ENCODE measurements at places on chromosomes 5 and 9.

GRCh38 chr9:93066978-93067603 lies 8.6 kb downstream of the SUSD3 start:
- no peak for DNase-seq

GRCh38 chr5:40631236-40631635 lies 48.5 kb upstream of the PTGER4 start:
- no peak for DNase-seq

GRCh38 chr9:113184539-113184938 lies 33.7 kb downstream of the SLC31A2 start:
- no peak for DNase-seq

GRCh38 chr5:58259685-58260152 lies 200.2 kb downstream of the PLK2 start:
- no peak for DNase-seq

- DNase-seq: no peak
Measured at GRCh38 chr5:83034528-83035207, 42.5 kb downstream of the TMEM167A start.

DNA sequence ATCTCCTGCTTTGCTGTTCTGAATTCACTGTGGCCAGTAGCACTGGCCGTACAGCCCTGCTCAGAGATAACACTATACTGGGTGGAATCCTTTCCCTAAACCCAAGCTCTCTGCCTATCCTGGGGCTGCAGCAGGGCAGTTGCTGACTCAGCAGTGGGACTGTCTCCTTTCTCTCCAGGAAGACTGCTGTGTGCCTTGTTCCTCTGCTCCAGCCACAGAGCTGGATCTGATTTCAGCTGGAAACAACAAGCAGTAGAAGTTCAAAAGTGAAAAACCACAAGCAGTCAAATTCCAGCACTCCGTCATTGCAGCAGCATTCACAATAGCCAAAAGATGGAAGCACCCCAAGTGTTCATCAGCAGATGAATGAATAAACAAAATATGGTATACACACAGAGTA lies 105.0 kb downstream of the FBXL7 start:
- no peak for DNase-seq

DNA sequence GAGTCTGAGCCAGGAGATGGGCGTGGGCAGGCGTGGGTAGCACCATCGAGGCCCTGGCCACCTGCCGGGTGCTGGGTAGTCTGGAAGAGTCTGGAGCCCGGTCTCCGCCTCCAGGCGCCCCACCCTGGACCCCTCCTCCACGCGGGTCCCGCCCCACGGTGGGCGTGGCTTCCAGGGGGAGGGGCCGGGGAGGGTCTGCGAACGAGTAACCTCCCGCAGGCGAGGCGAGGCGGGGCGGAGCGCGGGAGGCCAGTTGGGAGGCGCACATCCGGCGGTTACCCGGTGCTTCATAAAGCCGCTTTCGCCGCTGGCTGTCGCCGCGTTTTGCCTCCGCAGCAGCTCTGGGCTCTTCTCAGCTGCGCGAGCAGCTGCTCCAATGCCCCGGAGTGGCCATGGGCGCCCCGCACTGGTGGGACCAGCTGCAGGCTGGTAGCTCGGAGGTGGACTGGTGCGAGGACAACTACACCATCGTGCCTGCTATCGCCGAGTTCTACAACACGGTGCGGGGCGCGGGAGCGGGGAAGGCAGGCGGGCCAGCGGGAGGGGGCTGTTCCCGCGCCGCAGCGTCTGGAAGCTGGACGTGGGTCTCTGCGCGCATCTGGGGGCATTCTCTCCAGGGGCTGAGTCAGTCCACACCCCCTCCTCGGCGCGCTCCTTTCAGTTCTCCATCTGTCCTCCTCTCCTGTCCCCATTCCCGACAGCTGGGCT lies at the start of gene ACER2:
ACER2 (plus strand) TSS at position 317 of the 708 bp plus-strand sequence; CDS start at position 393, 76 bp downstream.
- DNase-seq: peak; percentile 73
